ENCODE measurements at places on chromosomes 7 and 10.
A peak's percentile ranks its signal among the peaks of the same experiment; 100 is the strongest.

GRCh38 chr10:70328967-70329366 lies 45.2 kb upstream of the NPFFR1 start:
- no peak for ATAC-seq

- ATAC-seq, result peak; percentile 17
Measured at GRCh38 chr10:101903827-101904550, 60.4 kb upstream of the KCNIP2 start.

DNA sequence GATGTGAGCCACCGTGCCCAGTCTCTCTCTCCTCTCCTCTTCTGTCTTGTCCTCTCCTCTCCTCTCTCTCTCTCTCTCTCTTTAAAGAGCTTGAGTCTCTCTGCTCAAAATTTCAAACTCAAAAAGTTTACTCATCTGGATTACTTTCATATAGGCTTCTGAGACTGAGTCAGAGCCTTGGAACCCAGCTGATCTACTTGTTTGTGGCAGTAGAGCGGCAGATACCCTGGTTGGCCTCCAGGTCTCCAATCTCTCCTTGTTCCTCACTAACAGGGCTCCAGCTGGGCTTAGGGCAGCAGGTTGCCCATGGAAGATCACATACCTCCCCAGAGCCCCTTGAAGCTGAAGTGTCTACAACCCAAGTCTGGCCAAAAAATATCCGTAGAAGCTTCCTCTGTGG lies 51.0 kb downstream of the HHEX start:
- ATAC-seq, result no peak

DNA sequence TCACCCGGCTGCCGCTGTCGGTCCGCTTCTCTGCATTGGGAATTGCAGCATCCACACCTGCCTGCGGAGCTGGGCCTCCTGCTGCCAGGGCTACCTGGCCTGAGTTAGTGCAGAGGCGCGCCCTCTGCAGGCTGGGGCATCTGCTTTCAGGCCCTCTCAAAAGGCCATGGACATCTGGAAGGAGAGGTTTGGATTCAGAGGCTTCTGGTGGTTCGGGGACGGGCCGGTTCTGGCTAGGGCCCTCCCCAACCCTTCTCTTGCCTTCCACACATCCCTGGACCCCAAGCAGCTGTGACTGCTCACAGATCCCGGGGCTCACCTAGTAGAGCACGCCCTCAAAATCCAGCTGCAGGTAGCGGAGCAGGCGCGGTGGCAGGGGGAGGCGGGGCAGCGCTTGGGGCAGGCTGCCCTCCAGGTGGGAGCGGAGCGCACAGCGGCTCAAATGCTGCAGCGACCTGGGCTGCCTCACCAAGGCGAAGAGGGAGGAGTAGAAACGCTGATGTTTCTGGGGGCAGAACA lies 8.4 kb upstream of the GBX1 start:
- ATAC-seq, result no peak

DNA sequence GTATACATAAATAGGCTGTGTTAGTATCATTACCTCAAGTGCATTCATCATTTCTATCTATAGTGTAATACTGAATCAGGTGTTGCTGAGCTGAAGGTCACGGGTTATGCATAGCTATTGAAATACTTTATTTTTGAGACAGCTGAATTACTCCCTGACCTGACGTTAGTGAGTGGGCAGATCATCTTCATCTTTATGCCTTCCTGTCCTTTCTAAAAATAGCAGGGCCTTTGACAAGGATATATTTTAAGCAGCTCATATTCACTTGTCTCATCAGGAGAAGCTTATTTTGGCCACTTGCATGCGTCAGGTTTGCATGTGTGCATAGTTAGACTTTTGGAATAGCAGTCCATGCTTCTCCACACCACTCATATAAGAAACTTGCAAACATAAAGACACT lies 63.6 kb upstream of the DKK1 start:
- no peak for ATAC-seq

DNA sequence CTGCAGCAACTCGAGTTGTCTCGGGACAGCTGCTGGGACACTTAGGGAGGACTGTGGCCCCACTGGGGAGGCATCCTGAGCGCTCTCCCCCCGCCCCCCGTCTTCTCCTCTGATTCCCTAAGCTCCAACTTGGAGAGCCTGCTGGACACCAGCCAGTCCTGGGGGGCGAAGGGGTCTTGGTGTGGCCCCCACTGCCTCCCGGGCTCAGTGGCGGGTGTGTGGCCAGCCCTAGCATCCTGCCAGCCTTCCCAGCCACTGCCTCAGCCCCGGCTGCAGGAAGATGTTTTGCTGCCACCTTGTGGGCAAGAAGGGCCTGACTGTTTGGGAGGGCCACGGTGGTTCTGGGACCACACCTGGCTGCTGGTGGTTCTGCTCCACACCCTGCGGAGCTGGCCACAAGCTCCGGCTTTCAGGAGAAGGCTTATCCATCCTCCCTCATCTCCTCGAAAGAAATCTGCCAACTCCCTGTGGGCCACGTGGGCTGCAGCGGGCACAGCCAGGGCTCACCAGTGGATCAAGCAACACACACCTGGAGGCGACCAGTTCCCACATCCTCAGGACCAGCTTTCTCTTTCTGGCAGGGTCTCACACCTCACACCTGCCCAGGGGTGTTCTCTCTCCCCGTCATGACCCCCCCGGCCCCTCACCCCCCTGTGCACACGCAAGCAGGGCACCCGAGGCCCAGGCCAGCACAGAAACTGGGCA lies 24.8 kb downstream of the AGAP3 start:
- ATAC-seq, result peak; percentile 36

DNA sequence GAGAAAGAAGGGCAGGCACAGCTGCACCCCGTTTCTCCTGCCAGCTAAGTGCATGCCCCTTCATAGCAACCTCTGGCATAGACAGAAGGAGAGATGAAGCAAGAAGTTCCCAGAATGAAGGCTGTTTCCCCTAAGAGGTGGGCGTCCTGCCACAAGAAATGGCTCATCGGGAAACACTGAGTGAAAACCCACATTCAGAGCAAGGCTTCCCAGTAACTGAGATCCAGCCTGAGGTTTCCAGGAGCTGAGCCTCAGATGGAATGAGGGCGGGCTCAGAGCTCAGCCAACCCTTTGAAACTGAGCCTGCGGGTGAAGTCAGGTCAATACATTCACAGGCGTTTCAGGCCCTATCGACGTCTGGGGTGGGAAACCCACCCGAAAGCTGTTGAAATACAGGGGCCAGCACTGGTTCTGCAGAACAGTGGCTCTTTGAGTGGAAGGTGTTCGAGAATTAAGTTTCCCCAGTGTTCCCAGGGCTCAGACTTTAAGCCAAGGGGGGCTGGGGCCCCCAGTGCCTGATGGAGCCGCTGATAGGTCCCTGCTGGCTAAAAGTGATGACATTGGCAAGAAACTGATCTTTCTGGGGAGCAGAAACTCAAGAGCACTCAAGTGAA lies 510.2 kb downstream of the RPS24 start:
- no peak for ATAC-seq

DNA sequence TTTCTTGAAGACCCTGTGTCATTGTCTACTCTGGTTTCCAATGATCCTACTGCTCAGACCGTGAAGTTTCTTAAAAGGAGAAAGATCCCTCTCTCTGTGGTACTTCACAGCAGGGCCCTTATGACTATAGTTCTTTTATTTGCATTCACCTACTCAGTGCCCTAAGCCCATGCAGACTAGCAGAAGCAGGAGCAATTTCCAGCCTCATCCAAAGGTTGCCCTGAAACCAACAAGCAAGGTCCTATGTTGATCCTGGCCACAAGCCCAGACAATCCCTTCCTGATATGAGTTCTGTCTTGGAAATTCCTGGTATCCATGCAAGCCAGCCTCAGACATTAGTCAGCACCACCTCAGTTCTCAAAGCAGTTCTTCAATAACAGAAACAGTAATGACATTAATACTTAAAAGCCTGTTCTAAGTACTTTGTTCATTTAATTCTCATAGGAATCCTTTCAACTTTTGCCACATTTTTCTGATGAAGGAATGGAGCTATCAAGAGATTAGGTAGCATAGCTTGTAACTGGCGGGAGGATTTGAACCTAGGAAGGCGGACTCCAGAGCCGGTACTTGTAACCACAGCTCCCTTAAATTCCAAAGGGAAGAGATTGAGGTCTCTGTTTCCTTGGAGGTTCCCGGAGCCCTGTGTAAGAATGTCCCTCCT lies 58.1 kb upstream of the ST8SIA6 start:
- ATAC-seq, result peak; percentile 23

GRCh38 chr7:129308047-129308446 lies 83.2 kb downstream of the AHCYL2 start:
- peak; percentile 93 for ATAC-seq

DNA sequence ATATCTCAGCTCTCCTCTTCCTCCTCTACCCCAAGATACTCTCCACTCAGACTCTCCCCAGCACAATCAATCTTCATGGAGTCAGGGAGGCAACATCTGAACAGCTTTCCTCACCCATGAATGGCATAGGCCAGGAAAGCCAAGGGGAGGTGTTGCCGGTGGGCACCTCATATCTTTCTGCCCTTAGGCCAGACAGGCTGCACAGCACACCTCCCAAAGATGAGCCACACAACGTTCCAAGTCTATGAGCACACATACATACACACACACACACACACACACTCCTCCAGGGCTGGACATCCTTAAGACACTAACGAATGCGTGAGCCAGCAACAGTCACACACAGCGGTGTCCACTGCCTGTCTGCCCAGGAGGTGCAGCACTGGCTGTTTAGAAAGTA lies 17.7 kb downstream of the COBL start:
- no peak for ATAC-seq

- peak; percentile 82 for ATAC-seq
Measured at GRCh38 chr10:71888623-71889387, 37.8 kb upstream of the PSAP start.
